ENCODE measurements at places on chromosomes 13 and 19.

- no peak for DNase-seq
Observed at GRCh38 chr19:11769995-11770394, 3.2 kb downstream of the ZNF441 start.

DNA sequence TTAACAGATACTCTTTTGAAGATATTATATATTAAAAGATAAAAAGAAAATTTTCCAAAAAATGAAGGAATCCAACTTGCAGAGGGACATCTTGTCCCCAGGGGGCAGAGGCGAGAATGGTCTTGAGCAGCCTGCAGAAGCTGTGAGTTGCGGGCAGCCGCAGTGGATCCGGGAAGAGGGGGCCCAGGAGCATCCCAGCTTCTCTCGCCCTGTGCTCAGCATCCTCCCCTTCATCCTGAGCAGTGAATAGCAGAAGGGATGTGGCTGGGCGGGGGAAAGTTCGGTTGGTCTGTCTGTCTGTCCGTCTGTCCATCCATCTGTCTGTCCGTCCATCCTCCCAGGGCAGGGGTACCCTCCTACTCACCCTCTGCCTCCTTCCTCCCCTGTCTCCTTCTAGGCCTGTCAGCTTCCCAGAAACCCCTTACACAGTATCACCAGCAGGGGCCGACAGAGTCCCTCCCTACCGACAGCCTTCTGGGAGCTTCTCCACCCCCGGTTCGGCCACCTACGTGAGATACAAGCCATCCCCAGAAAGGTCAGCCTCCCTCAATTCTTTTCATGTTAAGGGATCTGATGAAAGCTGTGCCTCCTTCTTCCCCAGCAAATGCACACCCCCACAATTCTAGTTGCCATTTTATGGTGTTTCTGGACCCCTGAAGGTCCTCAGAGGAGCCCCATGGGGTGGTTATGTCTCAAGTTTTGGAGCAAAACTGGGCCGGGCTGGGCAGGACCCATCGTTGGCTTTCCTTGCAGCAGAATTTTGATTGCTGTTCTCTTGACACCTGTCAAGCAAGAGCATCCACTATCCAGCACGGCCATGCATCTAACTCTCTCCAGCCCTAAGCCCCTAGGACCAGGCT lies 81.6 kb downstream of the DPF1 start:
- peak; percentile 70 for DNase-seq

DNA sequence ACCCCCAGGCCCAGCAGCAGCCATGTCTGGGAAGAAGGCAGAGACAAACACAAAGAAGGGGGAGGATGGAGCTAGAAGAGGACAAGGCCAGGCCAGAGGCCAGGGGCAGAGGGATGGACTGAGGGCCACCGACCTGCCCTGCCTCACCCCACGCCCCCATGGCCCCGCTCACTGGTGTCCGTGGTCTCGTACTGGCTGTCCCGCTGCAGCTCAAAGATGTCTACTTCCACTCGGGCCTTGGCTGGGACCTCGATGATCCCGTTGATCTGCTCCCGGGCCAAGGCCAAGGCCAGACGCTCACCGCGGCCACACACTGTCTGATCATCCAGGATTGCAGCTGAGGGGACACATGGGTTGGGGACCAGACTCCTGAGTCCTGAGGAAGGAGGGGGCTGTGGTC lies 5.0 kb downstream of the GRIK5 start:
- no peak for DNase-seq

DNA sequence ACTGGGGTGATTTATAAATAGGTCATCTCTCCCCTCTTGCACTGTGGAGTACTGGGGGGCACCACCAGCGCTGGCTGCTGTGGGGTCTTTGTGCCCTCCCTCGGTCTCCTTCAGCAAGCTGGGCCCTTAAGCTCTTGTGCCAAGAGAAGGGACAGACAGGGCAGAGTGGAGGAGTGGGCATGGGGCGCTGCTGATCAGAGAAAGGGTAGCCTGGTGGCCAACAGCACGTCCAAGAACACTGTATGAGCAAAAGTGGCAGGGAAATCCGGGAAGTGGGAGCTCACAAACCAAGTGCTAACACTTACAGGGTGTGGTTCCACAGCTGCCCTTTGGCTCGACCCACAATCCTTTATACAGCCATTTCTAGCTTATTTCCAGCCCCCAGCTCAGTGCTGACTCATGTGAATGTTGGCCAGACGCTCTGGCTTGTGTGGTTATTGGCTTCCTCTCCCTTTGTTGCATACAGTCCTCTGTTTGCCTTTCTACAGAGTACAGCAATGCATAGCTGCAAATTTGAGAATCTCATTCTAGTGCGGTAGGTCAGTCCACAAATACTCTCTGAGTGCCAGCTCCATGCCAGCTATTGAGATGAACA lies 298.8 kb downstream of the SHISA2 start:
- DNase-seq = peak; percentile 91

DNA sequence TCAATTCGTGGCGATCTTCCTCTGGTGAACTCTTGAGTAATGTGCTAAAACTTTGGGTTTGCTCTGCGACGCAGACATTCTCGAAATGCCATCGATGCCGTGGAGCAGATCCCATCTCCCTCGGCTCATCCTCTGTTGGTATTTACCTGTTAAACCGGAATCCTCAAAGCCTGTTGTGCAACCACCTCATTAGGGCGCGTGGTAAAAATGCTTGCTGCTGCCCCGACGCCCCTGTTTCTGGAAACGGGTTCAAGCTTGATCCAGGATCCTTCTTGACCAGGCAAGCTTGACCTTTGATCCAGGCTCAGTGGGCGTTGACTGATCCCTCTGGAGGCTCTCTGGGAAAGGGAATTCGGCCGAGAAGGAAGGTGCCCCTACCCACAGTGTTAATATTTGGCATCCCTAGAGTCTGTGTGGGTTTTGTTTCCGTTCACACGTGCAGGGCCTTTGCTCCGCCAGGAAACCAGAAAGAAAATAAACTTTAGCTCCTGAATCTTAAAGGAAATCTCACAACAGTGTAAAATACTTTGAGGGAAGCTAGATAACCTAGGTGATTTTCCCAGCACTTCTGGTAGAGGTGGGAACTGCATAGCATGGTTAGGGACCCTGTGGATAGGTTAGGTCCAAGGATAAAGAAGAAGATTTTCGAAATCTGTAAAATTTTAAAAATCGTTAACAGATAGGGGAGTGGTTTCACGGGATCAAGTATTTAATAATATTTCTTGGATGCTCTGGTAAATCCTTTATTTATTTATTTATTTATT lies 1.1 kb downstream of the LSM14A start:
- DNase-seq = peak; percentile 48

DNA sequence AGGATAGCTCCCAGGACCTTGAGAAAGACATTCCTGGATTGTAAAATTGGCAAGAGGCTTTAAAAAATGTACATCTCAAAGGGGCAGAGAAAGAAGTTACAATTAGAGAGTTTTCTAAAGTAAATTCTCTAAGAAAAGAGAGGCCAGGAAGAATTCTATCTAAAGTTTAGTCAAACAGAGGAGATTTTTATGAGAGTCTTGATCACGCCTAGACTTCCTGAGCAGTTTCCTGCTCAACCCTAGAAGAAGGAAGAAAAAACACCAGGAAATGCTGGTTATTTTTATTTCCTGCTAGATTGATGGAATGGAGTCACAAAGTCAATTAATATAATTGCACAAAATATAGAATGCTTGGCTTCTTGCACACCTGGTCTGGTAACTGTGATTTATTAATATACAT lies 269.1 kb downstream of the PCDH20 start:
- no peak for DNase-seq

GRCh38 chr13:79447741-79448140 lies 33.2 kb upstream of the NDFIP2 start:
- no peak for DNase-seq

- DNase-seq = no peak
Observed at GRCh38 chr13:79385694-79386093, 20.4 kb downstream of the RBM26 start.

- DNase-seq = no peak
Observed at GRCh38 chr19:49440439-49441209, 703 bp downstream of the SLC17A7 start.

- DNase-seq = peak; percentile 73
Observed at GRCh38 chr13:42041684-42042035, 6.8 kb upstream of the DGKH start.

DNA sequence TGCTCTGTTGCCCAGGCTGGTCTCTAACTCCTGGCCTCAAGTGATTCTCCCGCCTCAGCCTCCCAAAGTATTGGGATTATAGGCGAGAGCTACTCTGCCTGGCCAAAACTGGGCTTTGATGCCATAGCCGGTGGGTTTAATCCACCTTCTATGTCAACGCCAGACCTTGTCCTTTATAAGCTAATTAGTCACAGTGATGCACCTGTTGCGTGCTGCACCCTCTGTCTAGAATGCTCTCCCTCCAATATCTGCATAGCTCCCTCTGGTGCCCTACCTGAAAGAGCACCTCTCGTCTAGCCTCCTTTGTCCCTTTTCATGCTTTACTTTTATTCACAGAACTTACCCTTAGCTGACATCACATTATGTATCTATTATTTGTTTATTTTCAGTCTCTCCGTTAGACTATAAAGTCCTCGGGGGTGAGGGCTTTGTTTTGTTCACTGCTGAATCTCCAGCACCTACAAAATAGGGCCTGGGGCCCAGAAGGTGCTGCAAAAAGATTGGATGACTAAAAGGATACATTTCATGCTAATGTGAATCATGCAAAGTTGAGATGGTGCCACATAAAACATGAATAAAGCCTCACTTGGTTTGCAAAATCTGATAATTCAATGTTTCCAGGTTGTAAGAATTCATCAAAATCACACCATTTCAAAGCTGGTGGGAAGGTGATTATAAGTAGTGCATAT lies 148.1 kb downstream of the USP12 start:
- DNase-seq = no peak

GRCh38 chr13:25978961-25979360 lies 72.9 kb downstream of the SHISA2 start:
- DNase-seq = no peak

DNA sequence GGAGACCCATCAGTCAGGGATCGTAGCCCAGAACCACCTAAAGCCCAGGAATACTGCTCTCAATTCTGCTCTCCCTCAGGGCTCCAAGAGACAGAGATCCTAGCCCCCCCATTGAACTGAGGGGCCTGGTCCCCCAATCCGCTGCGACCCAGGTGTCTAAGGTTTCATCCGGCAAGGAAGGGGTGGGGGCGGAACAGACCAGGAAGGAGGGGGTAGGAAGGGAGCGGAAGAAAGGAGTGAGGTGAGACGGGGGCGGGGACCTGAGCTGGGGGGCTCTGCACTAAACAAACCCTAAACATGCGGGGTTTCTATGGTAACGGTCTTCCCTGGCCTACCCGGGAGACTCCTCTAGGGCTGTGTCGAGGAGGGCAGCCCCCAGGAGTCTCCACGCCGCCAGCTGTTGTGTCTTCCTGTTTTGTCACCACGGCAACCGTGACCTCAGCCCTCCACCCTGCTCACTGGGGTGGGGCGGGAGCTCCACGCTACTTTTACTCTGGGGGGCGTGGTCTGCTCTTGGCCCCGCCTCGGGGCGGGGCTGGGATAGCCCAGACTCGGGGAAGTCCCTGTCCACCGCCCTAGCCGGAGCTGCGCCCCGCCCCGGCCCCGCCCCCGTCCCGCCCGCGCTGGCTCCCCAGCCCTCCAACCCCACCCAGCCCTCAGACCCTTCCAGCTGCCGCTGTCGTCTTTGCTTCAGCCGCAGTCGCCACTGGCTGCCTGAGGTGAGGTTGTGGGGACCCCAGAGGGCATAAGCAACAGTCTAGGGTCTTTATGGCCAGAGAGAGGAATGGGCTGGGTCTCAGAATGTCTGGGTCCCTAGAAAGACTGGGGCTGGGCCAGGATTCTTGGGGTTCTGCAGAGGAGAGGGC lies at the start of gene MYADM:
Gene MYADM, plus strand, starts transcription at position 659 of the 866 bp plus-strand sequence. CDS start 5,647 bp downstream, outside the sequence.
- peak; percentile 100 for DNase-seq

DNA sequence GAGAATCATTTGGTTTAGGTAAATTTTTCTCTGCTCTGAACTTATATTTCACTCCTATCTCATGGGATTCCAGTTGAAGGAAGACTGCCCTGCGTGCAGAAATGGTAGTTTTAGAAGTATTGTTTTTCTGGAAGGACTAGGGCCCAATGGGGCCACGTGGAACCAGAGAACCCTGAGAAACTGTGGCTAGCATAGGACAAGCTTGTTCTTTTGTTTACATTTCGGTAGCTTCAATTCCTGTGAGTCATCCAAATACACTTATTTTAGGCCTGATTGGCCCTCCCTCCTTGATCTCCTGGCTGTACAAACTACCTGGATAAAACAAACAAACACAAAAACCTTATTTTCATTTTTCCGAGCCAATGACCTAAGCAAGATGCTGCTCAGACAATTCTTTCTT lies 124.0 kb downstream of the ITGBL1 start:
- no peak for DNase-seq

DNA sequence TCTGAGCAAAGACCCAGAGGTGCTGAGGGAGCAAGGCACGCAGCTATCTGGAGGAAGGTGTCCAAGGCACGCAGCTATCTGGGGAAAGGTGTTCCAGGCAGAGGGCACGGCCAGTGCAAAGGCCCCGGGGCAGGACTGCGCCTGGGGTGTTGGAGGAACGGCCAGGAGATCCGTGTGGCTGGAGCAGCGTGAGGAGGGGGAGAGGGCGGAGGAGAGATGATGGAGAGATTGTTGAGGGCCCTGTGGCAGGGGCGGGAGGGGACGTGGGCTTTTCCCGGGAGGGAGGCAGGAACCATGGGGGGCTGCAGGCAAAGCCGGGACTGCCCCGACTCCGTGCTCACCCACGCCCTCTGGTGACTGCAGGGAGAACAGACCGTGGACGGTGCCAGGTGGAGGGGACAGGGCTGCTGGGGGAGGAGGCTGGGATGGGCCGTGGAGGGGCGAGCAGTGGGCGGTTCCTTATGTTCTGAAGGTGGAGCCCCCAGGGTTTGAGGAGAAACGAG lies 13.3 kb upstream of the MISP start:
- DNase-seq = no peak

DNA sequence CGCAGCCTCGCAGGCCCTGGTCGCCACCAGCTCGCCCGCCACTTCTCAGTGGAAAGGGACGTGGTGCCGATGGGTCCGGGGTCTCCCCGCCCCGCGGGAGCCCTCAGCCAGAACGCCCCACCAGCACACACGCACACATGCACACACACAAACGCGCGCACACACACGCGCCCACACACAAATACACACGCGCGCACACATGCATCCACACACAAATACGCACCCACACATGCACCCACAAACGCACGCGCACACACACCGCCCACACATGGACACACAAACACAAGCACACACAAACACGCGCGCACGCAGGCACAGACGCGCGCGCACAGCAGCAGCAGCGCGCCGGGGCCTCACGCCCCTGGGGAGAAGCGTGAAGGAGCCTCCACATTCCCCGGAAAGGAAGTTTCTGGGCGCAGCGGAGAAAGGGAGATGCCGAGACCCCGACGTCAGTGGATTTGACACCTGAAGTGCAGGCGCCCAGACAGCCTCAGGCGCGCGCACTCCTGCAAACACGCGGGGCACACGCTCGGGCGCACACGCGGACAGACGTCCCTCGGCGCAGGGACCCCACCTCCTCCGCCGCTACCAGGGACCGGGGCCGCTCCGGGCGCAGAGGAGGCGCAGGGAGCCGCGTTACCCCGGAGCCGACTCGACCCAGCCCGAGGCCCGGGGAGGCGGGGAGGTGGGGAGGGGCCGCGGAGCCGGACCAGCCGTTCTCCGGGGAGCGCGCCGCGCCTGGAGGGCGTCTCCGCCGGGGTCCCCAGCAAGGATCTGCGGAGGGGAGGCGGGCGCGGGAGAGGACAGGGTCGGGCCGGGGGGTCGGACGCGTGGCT lies 622 bp downstream of the RASA3 start:
- DNase-seq = peak; percentile 55

- DNase-seq = no peak
Observed at GRCh38 chr13:44040070-44040817, 160.5 kb downstream of the LACC1 start.

Data from right hindlimb (tissue), 1 donor.